ENCODE measurements at places on chromosomes 1 and 21. TPM values are rescaled to one million over a fixed set of nuclear protein-coding genes. Genes with fewer than 3 reads are reported as not detected.

KMO gene
- polyA plus RNA-seq = 24.3 TPM

MRPS21 gene
- polyA plus RNA-seq = 83.6 TPM

CA6 gene
- polyA plus RNA-seq = not detected

IFI44 gene
- polyA plus RNA-seq = 15.3 TPM

CD1E gene
- polyA plus RNA-seq = 0.18 TPM

CD247 gene
- 0.49 TPM for polyA plus RNA-seq

S100A14 gene
- polyA plus RNA-seq = 20.9 TPM

C4BPA gene
- polyA plus RNA-seq = 0.40 TPM
